Hypothalamus (tissue), 51 donors: ENCODE measurements at places on chromosomes 5 and 9.

DNA sequence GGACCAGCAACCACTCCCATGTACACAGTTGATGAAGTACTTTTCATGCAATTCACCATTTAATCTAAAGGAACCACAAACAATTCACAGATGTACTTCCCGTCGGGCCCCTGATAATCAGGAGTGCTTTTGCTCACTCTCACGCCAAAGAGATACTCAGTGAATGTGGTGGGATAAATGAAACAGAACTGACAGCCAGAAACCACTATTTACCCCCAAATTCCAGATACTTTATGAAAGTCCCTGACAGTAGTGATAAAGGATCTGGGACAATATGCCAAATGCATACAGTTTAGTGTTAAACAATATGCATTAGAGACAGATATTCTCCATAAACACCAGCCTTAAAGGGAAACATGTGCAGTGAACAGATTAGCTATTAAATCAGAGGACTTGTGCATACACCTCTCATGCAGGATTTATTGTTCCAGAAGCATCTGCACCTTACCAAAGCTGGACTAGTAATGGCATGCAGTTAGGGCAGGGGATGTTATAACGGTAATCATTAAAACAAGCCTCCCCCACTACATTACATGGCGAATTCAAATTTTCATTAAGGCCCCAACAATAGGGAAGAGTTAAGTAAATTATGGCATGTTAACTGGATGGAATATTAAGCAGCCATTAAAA lies 74.0 kb upstream of the SLC25A51 start:
- no peak for DNase-seq

DNA sequence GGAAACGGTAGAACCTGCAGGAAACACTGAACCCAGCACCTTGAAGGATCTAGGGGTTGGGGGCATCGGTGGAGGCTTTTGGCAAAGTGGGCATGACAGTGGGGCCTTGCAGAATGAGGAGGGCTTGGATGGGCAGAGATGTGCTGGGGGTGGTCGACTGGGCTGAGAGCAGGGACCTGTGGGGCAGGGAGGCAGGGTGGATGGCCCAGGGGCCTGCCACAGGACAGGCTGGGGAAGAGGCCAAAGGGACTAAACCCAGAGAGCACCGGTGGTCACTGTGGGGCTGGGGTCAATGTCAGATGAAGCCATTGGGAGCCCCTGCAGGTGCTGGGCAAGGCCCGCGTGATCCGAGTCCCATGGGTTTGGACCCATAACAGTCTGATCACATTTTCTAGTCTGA lies 175.3 kb downstream of the DAB2IP start:
- DNase-seq: no peak

DNA sequence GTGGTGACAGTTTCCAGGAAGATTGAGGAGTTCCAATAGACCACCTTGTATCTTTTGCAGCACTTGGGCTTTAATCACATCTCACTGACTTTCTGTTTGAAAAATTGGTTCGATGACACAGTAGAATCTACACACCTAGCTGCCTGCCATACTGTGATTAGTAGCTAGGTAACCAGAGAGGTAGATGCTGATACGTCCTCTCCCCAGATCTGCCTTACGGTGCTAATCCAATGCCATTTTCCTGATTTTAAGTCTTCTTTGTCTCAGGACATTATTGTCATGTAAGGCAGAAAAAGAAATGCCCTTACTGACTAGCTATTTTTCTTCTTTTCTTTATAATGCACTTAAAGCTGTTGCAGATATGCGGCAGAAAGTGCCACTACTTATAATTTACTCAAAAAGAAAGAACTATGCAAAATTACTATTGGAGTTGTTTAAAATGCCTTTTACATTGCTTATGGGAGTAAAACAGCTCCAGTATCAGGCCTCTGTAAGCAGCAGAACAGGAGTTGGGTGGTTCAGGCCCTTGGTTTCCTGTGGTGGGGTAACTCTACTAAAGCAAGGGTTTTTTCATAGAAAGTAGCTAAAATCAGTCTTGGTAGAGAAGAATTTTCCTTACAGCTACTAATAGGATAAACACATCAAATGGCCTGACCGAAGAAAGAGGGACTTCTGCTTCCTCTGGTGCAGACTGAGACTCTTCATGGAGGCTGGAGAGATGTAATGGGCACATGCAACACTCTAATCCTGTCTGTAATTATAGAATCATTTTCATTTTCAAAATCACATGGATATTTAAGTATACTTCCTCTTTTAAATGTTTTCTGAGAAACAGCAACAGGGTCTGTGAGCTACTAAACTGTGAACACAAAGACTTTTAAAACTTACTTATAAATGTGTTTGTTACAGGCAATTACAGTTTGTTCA lies 177.2 kb downstream of the MAPKAP1 start:
- no peak for DNase-seq

GRCh38 chr5:180111273-180112002 lies 39.9 kb upstream of the RNF130 start:
- DNase-seq: no peak

DNA sequence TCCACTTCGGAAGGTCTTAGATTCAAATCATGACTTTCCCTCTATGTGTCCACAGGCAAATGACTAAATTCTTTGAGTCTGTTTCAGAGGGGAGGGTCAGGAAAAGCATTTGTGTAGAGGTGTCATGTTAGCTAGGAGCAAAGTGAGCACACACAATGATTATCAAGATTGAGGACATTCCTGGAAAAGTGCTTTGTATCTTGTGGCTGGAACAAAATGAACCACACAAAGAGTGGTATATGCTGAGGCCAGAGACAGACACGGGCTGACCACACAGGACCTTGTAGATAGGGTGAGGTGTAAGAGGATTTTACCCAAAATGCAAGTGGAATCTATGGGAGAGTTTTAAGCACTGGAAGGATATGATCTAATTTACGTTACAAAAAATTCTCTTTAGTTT lies 245.3 kb upstream of the NMUR2 start:
- DNase-seq: no peak

- DNase-seq: no peak
Observed at GRCh38 chr9:15246708-15247107, 60.3 kb downstream of the TTC39B start.

DNA sequence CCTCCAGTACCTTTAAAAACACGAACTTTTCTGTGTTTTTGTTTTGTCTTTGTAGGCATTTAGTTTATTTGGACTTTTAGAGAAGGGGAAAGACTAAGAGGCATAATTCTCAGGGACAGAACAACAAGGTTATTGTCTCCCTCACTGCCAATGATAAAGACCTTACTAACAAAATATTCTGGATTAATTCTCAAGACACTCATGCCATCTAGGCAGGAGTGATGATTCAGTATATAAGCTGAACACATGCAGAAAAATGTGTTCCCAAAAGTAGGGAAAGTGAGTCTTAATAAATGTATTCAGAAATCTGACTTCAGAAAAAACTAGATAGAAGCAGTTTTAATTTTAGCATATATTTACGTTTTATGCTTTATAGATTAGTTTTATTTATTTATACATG lies 17.4 kb upstream of the ASPN start:
- DNase-seq: no peak

- no peak for DNase-seq
Observed at GRCh38 chr5:134577796-134578577, 52.5 kb downstream of the JADE2 start.

GRCh38 chr5:172078726-172079345 lies 72.4 kb upstream of the FBXW11 start:
- no peak for DNase-seq

GRCh38 chr5:33300209-33300742 lies 140.5 kb upstream of the TARS1 start:
- DNase-seq: no peak

DNA sequence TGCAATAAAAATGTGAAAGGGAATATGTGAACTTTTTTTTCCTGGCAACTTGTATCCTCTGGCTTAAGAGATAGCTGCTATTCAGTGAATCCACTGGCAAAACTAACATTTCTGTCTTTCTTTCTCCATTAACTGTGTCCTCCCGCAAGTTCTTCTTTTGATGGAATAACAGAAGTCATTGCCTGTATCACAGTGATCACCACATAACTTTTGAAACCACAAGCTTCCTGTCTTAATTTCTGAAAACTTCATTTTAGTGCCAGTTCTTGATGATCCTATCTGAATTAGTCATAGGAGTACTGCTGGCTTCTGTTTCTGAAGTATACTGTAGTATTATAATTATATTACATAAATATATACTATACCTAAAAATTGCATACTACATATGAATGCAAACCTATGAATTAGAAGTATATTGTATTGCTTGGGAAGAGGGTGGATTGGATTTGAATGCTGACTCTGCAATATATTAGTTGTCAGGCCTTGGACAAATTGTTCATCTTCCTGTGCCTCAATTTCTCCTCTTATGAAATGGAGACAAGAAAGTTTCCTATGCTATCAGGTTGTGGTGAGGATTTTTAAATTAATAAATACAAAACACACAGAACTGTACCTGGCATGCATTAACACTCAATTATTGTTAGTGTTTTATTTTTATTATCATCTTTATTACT lies 441.6 kb downstream of the CETN3 start:
- no peak for DNase-seq

DNA sequence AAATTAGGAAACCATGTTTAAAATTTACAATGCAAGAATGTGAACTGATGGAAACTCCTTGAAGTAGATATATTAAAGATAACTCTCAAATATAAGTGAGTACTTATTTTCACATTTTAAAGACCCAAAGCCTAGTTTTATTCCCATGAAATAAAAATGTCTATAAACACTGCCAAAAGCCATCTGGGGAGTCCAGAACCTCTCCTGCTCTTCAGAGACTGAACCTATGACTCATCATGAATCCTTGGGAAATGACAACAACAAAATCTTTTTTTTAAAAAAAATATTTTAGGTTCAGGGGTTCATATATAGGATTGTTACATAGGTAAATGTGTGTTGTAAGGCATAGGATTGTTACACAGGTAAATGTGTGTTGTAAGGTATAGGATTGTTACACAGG lies 33.8 kb upstream of the FYB1 start:
- no peak for DNase-seq

- no peak for DNase-seq
Observed at GRCh38 chr5:42121401-42121800, 196.3 kb downstream of the FBXO4 start.

- no peak for DNase-seq
Observed at GRCh38 chr9:109122726-109123621, 3.2 kb upstream of the TMEM245 start.

DNA sequence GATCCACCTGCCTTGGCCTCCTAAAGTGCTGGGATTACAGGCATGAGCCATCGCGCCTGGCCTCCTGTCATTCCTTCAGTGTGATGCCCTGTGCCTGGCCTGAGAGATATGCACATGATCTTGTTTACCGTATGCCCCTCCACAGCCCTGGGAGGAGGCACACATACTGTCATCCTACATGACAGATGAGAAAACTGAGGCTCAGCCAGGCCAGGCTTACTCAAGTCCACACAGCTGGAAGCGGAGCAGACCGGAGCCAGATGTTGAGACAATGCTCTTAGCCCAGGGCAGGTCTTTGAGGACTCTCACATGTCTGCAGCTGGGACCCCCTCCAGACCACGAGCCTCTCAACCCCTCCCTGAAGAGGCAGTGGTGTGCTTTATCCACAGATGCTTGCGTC lies 38.7 kb upstream of the SH3PXD2B start:
- DNase-seq: no peak

DNA sequence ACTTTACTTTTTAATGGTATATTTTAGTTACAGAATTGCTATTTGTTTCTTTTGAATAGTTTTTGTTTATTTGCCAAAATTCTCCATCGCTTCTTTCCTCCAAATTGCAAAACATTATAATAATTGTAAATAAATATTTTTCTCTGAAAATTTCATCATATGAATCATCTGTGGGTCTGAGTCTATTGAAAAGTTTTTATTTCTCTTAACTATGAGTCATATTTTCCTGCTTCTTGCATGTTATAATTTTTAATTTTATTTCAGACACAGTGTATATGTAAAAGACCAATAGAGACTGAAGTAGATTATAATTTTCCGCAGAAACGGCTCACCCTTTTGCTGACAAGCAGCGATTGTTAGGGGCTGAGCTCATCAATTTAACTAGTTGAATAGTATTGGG lies 279.1 kb upstream of the IL12B start:
- DNase-seq: no peak

- no peak for DNase-seq
Observed at GRCh38 chr9:91177661-91178280, 183.9 kb downstream of the AUH start.

DNA sequence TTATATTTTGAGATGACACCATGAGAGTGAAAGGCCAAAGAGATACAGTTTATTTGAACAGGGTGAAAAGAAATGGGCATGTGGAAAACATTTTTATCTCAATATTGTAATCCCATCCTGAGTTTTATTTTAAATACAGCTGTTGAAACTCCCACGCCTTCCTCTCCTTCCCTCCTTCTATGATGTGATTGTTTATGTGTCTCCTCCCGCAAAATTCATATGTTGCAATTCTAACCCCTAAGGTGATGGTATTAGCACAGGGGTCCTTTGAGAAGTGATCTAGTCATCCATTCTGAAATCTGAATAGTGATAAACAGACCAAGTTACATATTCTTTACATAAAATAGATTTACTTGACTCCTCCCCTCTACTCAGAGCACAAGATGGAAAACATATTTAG lies 1275.4 kb upstream of the C9orf72 start:
- DNase-seq: no peak

DNA sequence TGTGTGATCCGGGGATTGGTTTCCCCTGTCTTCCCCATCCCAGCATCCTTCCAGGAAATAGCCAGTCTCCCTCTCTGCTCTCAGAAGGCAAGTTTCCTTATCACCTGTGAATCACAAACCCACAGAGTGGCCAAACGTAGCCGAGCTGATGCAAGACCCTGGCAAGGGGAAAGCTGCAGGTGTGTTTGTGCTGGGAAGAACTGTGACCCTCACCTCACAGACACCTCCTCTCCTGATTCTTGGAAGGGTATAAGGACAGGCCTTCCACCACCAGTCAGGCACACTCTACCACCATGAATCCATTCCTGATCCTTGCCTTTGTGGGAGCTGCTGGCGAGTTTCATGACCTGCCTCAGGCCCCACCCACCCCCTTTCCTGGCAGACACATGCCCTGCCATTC lies at the start of gene PRSS3:
Gene PRSS3 (plus strand): TSS at position 281 of the 400 bp plus-strand sequence. CDS start 13 bp downstream, at position 294.
- no peak for DNase-seq

GRCh38 chr5:151569132-151570046 lies 21.7 kb downstream of the FAT2 start:
- no peak for DNase-seq

- no peak for DNase-seq
Observed at GRCh38 chr5:156704139-156704538, 146.0 kb upstream of the PPP1R2B start.

GRCh38 chr5:56490971-56491468 lies 257.9 kb upstream of the ANKRD55 start:
- no peak for DNase-seq

GRCh38 chr5:100110497-100110896 lies 424.7 kb upstream of the FAM174A start:
- no peak for DNase-seq

GRCh38 chr9:20441711-20442423 lies 180.4 kb downstream of the MLLT3 start:
- no peak for DNase-seq

- no peak for DNase-seq
Observed at GRCh38 chr5:32291591-32291990, 21.1 kb downstream of the MTMR12 start.

DNA sequence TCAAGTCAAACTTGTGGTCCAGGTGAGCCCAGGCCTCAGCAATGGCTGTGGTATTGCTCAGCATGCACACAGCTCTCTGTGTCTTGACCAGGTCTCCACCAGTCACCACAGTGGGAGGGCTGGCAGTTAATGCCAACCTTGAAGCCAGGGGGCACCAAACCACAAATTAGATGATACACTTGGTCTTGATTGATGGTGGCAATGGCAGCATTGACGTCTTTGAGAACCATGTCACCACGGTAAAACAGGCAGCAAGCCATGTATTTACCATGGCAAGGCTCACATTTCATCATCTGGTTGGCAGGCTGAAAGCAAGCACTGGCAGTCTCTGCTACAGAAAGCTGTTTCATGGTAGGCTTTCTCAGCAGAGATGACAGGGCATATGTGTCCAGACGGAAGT lies 40.0 kb downstream of the NIM1K start:
- DNase-seq: no peak
